ENCODE measurements at places on chromosomes 13 and 19.

DNA sequence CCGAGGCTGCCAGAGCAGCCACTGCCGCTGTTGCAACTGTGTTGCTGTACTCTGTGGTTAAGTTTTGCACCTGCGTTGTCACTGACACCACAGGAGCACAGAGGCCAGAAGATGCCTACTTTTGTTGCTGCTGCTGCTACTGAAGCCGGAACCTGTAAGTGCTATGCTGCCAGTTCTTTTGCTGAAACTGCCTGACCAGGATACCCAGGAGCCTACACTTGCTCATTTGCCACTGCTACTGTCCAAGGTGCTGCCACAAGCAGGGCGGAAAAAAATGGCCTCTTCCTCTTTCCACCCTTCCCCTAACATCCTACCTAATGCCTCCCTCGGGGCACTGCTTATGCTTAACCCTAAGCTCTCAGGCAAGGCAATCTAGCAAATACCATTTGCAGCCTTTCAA, 29.0 kb upstream of the NBEA start:
- DNase-seq: peak; percentile 8

GRCh38 chr13:19818223-19818842, 35.6 kb upstream of the PSPC1 start:
- no peak for DNase-seq

DNA sequence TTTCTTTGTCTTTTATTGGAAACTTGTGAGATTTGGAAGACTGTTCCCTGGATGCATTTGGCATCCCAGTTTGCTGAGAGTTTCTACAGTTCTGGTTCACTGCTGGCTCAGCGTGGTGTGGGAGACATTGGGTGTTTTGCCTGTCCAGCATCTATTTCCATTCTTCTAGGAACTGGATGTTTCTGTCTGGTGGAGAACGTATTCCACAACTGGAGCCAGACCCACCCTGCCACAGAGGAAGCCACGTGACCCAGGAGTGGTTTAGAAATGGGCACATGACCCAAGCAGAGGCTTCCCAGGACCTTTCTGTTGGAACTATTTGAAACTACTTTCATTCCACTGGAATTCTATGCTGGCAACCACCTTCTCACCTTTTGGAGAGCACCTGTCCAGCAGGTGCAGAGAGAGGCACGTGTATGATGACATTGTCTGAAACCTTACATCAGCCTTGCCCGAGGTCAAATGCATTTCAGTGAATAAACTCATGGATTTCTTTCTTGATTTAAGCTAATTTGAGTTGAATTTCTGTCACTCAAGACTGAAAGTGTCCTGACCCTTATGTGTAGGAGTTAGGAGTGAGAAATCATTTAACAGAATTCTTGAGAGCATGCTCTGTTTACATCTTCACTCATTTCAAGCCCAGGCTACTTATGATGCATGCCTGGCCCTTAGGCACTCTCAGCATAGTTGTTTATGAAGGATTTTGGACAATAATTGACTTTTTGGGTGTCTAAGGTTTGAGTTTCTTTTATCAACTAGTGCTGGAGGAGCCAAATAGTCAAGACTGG, 121.8 kb downstream of the AKAP11 start:
- DNase-seq: peak; percentile 41

DNA sequence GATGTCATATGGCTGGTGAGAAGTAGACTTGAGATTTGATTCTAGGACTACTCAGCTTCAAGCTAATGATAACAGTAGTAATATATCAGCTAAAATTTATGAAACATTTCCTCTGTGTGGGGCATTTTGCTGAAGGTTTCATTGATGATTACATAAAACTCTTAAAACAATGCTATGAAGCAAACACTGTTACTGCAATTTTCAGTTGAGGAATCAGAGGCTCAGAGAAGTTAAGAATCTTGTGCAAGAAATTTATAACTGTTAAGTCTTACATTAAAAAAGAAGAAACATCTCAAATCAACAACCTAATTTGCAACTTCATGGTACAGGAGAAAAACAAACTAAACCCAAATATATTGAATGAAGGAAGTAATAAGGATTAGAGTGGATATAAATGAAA, 10.3 kb downstream of the CEACAM8 start:
- DNase-seq: no peak

DNA sequence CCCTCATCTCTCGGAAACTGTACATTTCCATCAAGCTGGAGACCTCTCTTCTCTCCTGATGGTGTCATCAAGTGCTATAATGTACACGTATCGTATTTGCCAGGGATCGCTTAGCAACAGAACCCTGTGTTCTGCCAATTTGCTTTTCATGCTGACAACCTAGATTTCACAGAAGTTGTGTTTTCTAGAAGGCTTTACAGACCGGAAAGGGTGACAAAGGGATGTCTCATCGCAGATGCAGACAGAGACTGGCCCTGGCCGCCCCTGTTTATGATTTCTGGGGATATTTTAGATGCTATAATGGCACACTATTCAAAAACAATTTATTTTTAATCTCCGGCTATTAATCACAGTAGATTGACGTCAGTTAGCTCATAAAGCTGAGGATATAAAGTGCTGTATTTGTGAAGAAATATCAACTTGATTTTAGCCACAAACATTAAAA, 291.4 kb downstream of the IRS2 start:
- DNase-seq: no peak

- DNase-seq: no peak
Measured at GRCh38 chr13:37997641-37998040, 128.1 kb upstream of the TRPC4 start.

DNA sequence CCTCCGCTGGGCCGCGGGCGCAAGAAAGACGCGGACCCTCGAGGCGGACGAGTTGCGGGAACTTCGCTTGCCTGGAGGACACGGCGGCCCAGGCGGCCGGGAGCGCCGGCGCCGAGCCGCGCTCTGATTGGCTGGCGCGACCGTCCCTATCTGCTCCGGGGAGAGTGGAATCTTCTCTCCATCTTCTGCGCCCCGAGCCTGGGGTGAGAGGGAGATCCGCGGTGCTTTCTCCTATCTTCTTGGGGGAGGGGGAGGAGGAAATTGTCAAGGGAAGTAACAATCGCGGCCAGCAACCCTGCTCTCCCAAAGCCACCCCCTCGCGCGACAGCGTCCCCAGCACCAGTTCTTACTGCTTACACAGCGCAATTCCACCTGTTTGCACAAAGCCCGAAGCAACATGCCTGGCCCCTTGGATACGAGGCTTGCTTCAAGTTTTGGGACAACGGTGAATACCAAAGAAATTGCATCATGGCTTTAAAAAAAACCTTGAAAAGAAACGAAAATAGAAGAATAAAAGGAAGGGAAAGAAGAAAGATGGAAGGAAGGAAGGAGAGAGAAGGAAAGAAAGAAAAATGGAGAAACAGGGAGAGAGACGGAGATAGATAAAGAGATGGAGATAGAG, 4.8 kb downstream of the SOX21 start:
- no peak for DNase-seq

GRCh38 chr13:112911883-112912282, 57.1 kb upstream of the MCF2L start:
- DNase-seq: no peak

GRCh38 chr13:113297370-113298042, 467 bp downstream of the LAMP1 start:
- no peak for DNase-seq

- DNase-seq: no peak
Measured at GRCh38 chr19:22620401-22620800, 13.7 kb upstream of the ZNF492 start.

GRCh38 chr13:65585346-65585745, 1644.8 kb downstream of the PCDH9 start:
- DNase-seq: no peak

GRCh38 chr13:58804832-58805231, 1173.3 kb downstream of the PCDH17 start:
- DNase-seq: no peak

DNA sequence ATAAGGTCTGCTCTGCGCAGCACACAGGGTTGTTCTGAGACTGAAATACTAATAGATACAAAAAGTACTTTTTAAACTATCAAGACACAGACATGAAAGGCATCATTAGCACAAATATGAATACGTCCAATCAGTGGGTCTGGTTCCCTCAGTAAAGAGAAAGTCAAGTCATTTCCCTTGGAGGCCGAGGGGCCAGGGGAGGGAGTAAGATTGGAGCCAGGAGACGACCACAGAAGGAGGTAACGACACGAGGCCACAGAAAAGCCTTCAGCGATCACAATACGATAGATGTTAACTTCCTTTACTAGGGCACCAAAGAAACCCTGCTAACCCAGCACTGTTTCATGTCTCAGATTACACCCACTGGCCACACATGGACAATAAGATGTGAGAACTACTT, 5.3 kb downstream of the CARS2 start:
- no peak for DNase-seq

- peak; percentile 88 for DNase-seq
Measured at GRCh38 chr13:24038841-24039330, 121.6 kb upstream of the SPATA13 start.

DNA sequence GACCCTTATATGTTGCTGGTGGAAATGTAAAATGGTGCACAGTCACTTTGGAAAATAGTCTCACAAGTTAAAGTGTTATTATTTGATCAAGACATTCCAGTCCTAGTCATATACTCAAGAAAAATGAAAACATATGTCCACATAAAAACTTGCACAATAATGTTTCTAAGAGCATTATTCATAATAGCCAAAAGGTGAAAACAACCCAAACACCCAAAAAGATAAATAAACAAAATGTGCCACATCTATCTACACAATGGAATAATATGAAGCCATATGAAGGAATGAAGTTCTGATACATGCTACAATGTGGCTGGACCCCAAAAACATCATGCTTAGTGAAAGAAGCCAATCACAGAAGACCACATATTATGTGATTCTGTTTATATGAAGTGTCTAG, 14.4 kb upstream of the AKAP8 start:
- no peak for DNase-seq

DNA sequence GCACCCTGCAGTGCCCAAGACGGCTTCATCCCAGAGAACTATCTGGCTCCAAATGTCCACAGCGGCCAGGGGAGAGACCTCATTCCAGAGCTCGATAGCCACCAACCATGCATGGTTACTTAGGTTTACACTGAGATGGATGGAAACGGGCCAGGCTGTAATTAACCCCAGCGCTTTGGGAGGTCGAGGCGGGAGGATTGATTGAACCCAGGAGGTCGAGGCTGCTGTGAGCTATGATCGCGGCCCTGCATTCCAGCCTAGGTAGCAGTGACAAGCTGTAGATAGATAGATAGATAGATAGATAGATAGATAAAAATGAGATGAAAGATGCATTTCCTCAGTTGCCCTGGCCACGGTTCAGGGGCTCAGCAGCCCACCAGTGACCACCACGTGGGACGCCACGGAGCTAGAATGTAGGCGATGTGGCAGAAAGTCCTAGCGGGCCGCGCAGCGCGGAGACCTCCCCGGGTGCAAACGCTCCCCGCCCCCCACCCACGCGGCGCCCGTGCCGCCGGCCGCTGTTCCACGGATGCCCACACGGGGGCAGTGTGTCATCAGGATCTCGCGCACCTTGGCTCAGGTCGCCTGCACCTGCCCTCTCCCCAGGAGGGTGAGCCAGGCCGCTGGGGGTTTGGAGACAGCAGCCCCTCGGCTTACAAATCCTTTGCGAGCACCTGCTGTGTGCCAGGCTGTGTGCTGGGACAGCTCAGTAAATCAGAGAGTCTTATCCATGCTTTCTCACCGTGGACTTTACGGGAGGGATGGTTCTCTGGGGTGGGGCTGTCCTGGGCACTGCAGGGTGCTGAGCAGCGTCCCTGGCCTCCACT, 13.5 kb upstream of the TLE5 start:
- DNase-seq: no peak

- peak; percentile 46 for DNase-seq
Measured at GRCh38 chr13:50320271-50320862, 305.1 kb downstream of the KCNRG start.

- DNase-seq: peak; percentile 92
Measured at GRCh38 chr19:40465025-40465556, 454 bp downstream of the BLVRB start.

DNA sequence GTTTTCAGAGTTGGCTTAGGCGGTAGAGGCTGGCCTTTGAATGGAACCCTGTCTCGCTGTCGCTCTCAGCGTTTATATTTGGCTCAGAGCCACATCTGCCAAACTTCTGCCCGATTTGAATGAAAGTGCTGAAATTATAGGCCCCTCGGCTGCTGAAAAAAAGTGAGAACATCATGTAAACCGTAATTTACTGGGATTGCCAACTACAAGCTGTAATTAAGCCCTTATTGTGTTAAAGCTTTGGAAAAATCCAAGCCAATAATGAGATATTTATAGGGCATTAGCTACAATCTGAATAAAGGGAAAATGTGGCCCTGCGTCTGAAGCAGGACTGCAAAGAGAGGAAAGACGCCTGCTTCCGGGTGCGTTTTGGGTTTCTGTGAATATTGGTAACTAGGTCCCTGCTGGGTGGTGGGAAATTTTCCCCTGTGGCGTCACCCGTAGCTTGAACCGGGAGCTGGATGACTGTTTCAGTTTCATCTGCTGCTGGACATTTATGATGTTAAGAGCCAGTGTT, 9.9 kb downstream of the DNM2 start:
- no peak for DNase-seq

DNA sequence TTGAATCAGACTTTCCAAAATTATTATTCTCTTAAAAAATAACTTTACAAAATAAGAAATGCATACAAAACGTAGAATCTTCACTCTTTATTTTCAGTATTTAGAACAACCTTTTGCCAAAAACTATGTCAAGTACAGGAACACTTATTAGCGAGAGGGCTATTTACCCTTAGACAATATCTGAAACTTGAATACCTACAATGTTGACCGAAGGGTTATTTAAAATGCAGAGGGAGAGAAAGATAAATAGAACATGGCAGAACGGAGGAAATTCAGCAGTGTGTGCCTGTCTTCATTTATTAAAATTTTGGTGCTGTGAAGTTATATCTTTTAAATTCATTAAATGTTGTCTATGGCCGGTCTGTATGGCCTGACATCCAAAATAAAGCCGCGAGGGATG, 198.8 kb downstream of the EFNB2 start:
- DNase-seq: no peak

GRCh38 chr13:104318121-104318520, 1251.9 kb upstream of the SLC10A2 start:
- peak; percentile 9 for DNase-seq

All from SW480 (cell line).